ENCODE measurements at places on chromosomes 7 and 10.

GRCh38 chr7:132035517-132036362, 479.3 kb upstream of the PODXL start:
- DNase-seq = no peak

GRCh38 chr7:39608278-39608677, 15.1 kb upstream of the RALA start:
- DNase-seq = no peak

GRCh38 chr10:123359539-123359938, 205.3 kb downstream of the BUB3 start:
- DNase-seq = no peak

GRCh38 chr7:91310830-91311460, 46.7 kb downstream of the FZD1 start:
- no peak for DNase-seq

GRCh38 chr10:59905066-59905730, 1.2 kb downstream of the CCDC6 start:
- DNase-seq = no peak

DNA sequence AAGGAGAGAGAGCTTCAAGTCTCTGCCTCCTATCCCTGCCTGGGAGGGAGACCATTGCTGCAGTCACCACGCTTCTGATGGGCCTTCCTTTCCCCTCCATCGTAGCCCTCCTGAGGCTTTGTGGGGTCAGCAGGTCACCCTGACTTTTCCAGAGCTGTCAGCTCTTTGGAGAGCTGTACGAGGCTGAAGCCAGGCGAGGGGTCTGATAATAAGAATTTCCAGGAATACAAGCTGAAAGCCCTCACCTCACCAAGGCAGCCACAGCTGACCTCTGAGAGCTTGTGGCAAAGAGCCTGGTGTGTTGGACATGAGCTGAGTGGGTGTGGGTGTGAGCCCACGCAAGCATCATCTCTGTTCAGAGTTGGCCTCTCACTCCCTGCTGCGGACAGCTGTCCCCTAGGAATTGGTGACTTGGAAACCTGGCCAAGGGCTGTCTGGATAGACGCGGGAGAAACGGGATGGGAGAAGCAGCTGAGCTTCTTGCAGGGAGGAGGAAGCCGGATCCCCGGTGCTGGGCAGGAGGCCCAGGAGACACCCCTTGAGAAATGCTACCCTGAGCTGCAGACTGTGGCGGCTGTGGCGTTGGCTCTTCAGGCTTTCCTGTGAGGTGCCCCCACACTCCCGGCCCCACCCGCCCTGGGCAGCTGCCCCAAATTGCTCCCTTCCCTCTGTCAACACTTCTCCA, 122.1 kb upstream of the BTBD16 start:
- no peak for DNase-seq

DNA sequence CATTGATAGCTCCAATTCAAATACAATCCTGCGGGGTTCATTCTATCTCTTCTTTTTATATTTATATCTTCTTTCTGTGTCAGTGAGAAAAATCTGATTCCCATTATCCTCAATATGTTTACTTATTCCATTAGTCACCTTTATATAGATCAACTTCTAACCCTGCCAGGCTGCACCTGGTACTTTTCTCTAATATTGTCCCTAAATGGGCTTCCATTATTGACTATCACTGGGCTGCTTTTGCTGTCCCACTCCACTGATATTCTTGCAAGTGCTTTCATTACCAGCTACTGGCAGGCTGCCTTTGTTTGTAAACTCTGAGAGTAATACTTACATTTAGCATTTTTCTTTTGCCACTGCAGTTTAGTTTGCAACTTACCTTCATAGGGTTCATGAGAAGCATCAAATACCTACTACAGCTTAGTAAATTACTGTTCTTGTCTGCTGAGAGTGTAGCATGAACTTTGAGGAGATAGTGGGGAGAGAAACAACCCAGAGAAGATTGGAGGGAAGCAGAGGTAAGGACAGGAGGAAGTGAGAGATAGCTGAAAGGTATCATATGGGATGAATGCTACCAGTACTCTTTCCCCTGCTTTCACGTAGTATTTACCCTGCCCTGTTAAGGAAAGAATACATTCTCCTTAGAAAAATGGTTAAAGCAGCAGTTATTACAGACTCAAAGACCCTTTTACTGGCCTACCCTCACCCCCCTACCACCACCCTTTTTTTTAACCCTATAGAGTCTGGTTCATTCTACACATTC, 119.1 kb downstream of the PHTF2 start:
- DNase-seq = no peak

GRCh38 chr10:93921338-93921737, 27.6 kb downstream of the SLC35G1 start:
- no peak for DNase-seq
